OCI-LY7 (cell line): ENCODE measurements at places on chromosomes 11 and 22.

- no peak for DNase-seq
Measured at GRCh38 chr11:14522245-14522644, 2.1 kb upstream of the PSMA1 start.

GRCh38 chr11:34341931-34342533 lies 15.8 kb downstream of the ABTB2 start:
- DNase-seq, result no peak

DNA sequence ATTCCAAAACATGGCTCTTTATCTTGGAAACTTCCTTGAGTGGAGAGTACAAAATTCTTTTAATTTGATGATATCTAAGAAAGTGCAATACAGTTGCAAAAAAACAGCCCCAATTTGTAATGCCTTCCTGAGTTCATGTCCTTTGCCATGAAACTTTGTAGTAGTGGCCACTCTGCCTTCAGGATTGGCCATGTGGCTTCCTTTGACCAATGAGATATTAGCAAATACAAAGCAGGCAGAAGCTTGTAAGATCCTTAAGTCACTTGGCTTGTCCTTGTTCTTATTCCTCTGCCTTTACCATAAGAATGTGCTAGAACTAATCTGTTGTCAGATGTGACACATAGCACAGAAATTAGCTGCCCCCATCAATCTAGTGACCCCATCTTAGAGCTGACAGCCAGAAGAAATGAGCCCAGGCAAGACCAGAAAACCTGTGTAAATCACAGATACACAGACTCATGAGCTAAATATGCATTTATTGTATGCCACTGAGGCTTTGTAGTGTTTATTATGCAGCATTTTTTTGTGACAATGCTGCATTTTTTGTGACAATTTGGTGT lies 29.8 kb upstream of the BLID start:
- no peak for DNase-seq

DNA sequence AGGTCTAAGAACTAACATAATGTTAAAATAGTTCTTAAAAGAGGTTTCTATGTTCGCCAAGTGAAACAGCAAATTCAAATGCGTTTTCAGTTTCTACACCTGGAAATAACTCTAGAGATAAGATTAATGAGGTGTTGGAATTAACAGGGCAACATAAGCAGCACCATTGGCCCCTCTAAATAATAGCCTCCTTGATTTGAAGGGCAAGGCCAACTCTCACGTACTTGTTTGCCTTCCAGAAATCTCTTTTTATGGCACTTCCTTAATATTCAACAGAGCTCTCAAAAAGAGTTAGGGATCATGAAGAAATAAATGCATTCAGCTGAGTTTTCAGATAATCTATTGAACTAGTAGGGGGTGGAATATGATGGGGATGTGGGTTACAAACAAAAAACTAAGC lies 80.9 kb downstream of the AASDHPPT start:
- no peak for DNase-seq

GRCh38 chr11:8168485-8169257 lies at the start of gene RIC3:
Gene RIC3, minus strand, starts transcription at chr11:8169025. Its CDS starts 36 bp downstream, at chr11:8168989.
- no peak for DNase-seq

GRCh38 chr22:30439836-30440235 lies 14.3 kb downstream of the MTFP1 start:
- no peak for DNase-seq

- DNase-seq, result no peak
Measured at GRCh38 chr11:13347901-13348300, 70.3 kb downstream of the BMAL1 start.

DNA sequence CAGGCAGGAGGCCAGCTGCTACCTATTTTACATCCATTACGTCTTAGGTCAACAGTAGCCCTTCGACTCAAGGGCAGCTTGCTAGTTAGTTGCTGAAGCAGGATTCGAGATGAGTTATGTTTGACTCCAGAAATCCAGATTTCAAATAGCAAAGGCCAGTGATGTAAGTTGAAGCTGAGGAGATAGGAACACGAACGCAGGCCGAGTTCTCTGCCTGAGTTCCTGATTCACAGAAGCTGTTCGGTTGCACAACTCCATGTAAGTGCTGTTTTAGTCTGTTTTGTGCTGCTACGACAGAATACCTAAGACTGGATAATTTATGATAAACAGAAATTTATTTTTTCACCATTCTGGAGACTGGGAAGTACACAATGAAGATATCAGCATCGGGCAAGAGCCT lies 111.2 kb downstream of the SLC1A2 start:
- no peak for DNase-seq

- no peak for DNase-seq
Measured at GRCh38 chr11:133386262-133386661, 146.0 kb downstream of the OPCML start.

GRCh38 chr11:79263001-79263400 lies 177.8 kb downstream of the TENM4 start:
- no peak for DNase-seq

DNA sequence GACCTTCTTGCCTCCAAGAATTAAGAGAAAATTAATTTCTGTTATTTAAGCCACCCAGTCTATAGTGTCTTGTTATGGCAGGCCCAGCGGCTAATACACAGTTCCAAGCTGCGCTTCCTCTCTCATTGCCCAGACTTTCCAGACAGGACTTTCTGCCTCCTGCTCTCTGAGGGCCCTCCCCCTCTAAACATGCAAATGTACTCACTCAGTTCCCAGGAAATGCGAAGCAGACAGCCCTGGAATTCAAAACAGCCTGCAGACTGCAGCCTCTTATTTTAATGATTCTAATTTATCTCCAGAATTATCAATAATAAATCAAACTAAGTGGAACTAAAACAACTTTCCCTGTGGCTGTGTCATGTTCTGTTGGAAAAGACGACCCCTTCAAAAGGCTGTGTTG lies 115.5 kb upstream of the ISX start:
- DNase-seq, result no peak

DNA sequence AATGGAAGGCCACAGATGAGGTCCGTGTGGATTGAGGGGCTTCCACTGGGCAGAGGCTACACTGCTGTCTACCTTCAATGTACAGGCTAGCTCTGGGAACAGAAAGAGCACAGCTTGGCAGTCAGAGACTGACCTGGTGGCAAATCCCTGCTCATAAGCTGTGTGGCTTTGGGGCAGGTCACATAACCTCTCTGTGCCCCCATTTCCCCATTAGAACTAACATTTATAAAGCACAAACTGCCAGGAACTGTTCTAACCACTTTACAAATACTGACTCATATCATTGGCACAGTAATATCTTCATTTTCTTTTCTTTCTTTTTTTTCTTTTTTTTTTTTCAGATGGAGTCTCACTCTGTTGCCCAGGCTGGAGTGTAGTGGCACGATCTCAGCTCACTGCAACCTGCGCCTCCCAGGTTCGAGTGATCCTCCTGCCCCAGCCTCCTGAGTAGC lies 3.1 kb downstream of the FOSL1 start:
- DNase-seq, result no peak

- no peak for DNase-seq
Measured at GRCh38 chr11:112524798-112525197, 264.1 kb upstream of the PLET1 start.
